AML-193 (cell line): ENCODE measurements at places on chromosomes 3 and 15.

- no peak for DNase-seq
These were observed 6.7 kb downstream of the ULK4 start for GRCh38 chr3:41955192-41955591.

DNA sequence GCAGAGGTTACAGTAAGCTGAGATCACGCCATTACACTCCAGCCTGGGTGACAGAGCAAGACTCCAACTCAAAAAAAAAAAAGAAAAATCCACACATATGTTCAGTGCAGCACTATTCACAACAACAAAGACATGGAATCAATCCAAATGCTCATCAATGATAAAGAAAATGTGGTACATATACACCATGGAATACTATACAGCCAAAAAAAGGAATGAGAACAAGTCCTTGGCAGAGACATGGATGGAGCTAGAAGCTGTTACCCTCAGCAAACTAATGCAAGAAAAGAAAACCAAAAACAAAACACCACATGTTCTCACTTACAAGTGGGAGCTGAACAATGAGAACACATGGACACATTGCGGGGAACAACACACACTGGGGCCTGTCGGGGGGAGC is 25.5 kb downstream of the PYGO1 start:
- no peak for DNase-seq

GRCh38 chr15:72005483-72005882 is 112.5 kb downstream of the MYO9A start:
- DNase-seq = no peak

DNA sequence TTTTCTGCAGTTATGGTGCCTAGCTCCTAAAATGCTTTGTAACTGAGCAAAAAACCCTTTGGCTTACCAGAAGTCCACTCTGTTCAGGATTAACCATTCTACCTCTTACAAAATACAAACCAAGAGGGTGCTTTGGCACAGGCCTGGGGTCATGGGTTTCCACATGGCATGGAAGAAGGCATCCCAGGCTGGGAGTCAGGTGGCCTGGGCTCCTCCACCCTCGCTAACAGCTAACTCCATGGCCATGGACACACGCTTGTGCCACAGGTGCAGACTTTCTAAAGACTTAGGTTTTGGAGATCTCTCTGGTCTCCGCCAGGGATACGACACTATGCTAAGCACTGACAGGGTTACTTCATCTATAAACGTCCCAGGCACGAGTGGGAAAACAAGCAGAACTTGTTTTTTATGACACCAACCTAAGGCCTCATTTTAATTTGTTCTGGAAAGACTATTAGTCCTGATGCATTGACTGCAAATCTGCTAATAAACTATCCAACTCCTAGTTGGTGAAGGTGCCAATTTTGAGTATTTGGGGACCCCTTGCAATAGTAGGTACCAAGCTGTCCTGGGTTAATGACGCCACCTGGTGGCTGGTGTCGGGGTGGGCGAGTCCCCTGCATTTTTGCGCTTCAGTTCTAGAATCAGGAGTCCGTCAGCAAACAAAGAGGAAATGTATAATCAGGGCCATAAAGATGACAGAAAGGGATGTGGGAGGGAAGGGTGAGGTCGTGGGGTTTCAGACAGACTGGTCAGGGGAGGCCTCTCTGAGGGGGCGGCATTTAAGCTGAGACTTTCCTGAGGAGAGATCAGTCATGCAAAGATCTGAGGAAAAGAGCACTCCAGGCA is 10.3 kb upstream of the ALDH1A3 start:
- no peak for DNase-seq

- no peak for DNase-seq
These were observed 1037.0 kb upstream of the CFAP20DC start for GRCh38 chr3:60086811-60087210.

DNA sequence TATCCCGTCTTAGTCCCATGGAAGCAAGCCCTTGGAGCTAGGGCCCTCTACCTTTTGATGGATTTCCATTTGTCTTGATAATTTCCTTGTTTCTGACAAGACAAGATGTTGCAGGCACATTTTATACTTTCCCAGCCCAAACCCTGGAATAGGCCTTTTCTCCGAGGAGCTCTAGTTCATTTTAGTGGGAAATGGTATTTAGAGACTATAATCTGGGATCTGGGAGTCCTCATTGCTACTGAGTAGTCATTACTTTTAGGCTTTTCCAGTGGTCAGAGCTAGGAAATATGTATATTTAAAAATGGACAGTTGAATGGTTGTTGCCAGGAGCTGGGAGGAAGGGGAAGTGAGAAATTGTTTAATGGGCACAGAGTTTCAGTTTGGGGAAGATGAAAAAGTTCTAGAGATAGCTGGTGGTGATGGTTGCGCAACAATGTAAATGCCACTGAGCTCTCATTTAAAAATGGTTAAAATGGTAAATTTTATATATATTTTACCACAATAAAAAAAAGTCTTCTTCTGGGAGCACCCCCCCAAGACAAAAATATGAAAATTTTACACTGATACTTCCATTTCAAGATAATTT is 31.6 kb downstream of the MLH1 start:
- DNase-seq = peak; percentile 96

- DNase-seq = peak; percentile 5
These were observed 114.7 kb downstream of the ETFA start for GRCh38 chr15:76196269-76197231.

- no peak for DNase-seq
These were observed 312.3 kb downstream of the EPHA3 start for GRCh38 chr3:89419647-89420241.

GRCh38 chr15:69451951-69452691 is 497 bp upstream of the RPLP1 start:
- peak; percentile 24 for DNase-seq
